ENCODE measurements at places on chromosomes 5 and 9. TPM values are rescaled to one million over a fixed set of nuclear protein-coding genes. Genes with fewer than 3 reads are reported as not detected.

C9orf153 gene
- 1.0 TPM for total RNA-seq

NOL6 gene
- total RNA-seq, result 26.4 TPM

FBXL7 gene
- 4.1 TPM for total RNA-seq

NIM1K gene
- total RNA-seq, result 8.4 TPM

CATSPER3 gene
- 0.22 TPM for total RNA-seq

SCGB3A2 gene
- not detected for total RNA-seq

S100Z gene
- total RNA-seq, result not detected

LHX2 gene
- 1.1 TPM for total RNA-seq

GRCh38 chr5:149229298-149229937, 42.2 kb upstream of the AFAP1L1 start:
- no peak for ATAC-seq

- ATAC-seq, result no peak
Observed at GRCh38 chr9:113682297-113682771, 193.8 kb upstream of the ZNF618 start.

GRCh38 chr5:155919725-155920124, 407.2 kb upstream of the SGCD start:
- ATAC-seq, result no peak

DNA sequence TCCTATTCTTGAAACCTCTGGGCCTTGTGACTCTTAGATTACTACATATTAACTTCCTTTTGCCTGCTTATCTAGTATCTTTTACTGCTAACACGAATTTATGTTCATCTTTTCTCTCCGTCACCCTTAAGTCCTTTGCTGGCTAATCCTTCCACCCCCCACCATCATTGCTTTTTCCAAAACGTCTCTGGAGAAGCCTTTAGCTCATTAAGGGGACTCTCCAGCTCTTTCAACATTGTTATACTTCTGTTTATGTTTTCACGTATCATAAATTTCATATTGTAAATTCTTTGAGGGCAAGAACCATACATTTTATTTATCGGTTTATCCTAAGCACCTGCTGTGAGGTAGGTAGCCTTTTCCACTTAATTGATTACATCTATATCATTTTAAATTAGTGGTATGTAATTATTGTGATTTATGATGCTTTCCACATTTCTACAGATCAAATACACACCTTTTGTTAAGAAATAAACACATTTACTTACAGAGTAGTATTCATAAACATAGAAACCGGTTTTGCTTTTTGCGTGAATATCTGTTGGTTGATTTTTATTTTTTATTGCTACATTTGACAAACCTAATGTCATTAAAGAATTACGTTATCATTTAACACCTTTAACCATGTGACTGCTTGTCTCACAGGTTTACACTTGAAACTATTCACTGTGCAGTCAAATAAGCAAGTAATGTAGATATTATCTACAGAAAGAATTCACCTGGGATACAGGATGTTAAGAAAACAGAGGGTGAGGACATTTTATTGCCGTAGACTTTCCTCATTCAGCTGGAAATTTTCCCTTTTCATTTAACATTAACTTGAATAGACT, 15.4 kb upstream of the SNX2 start:
- no peak for ATAC-seq

- ATAC-seq, result no peak
Observed at GRCh38 chr5:57434227-57434640, 48.4 kb downstream of the ACTBL2 start.

GRCh38 chr5:68950125-68950524, 143.7 kb upstream of the SLC30A5 start:
- ATAC-seq, result peak; percentile 72

GRCh38 chr9:107624234-107624948, 134.8 kb upstream of the KLF4 start:
- ATAC-seq, result peak; percentile 95

GRCh38 chr9:32378496-32378895, 5.9 kb upstream of the ACO1 start:
- ATAC-seq, result peak; percentile 77

- ATAC-seq, result peak; percentile 21
Observed at GRCh38 chr5:147750065-147750464, 32.5 kb downstream of the JAKMIP2 start.

GRCh38 chr9:131835151-131835910, 95.5 kb upstream of the RAPGEF1 start:
- peak; percentile 24 for ATAC-seq

DNA sequence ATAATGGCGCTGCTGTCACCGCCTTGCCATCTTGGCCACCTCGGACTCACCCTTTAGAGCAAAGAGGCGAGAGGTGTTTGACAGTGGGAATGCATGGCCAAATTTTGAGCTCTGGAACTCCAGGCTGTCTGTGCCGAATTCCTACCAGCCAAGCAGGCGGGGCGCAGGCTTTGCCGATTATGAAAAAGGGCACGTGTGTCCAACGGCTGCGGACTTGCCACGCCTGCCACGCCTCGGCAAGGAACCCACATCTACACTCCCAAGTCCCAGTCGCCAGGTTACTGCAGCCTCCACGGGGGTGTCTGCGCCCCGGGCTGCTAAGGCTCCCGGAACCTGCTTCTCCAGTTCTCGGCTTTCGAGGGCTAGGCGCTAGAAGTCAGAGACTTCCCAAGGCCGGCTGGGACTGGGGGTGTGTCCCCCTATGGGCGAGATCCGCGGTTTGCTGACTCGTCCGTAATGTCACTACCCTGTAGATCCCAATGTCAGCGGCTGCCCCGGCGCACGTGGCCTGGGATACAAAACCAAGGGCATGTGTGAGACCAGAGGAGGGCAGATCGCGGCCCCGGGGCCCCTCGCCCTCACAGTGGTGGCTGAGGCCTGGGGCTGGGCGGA, 2.8 kb downstream of the NPR3 start:
- ATAC-seq, result no peak

GRCh38 chr5:30040488-30041118, 1152.9 kb upstream of the CDH6 start:
- peak; percentile 95 for ATAC-seq

GRCh38 chr5:42021923-42022322, 96.8 kb downstream of the FBXO4 start:
- ATAC-seq, result no peak

GRCh38 chr9:38360839-38361472, 31.5 kb upstream of the ALDH1B1 start:
- ATAC-seq, result no peak

DNA sequence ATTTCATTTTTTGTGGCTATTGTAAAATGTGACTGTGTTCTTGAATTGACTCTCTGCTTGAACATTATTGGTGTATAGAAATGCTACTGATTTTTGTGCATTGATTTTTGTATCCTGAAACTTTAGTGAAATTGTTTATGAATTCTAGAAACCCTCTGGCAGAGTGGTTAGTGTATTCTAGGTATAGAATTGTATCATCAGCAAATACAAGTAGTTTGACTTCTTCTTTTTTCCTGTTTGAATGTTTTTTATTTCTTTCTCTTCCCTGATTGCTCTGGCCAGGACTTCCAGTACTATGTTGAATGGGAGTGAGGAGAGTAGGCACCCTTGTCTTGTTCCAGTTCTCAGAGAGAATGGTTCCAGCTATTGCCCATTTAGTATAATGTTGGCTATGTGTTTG, 88.8 kb upstream of the HMHB1 start:
- ATAC-seq, result no peak

- ATAC-seq, result peak; percentile 5
Observed at GRCh38 chr5:142109331-142110045, 909 bp downstream of the NDFIP1 start.

DNA sequence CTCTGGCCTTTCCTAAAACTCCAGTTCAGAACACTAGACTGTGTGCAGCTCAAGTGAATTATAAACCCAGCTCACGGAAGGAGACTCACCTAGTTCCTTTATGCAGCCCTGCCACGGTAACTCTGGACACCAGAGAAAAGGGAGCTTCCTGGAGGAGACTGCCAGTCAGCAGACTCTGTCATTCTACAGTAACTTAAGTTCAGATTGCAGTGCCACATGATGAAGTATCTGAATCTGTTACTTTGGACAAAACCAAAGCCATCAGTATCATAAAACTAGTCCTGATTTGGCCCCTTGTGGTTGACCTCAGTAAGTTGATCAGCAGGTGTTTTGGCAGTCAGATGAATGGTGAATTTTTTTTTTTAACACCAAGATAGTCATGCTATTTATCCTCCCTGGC, 2.7 kb downstream of the MTRR start:
- ATAC-seq, result no peak

DNA sequence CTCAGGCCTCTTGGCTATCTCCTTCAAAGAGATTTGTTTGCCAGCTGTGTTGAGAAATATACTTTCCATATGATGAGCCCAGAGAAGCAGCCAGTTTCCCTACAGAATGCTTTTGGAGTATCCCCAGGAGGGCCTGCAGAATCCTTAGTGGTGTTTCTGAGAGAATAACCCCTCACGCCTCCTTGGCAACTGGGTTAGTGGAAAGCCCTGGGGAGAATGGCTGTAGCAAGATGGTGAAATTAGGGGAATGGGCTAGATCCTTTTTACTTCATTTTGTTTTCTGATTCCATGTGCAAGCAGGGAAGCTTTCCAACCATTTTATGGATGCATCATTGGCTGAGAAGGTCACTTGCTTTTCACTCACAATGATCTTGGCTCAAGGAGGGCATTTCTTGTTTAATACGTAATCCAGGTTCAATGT, 364.6 kb downstream of the DMRT2 start:
- ATAC-seq, result no peak

- ATAC-seq, result no peak
Observed at GRCh38 chr5:149421834-149422233, 42.7 kb upstream of the IL17B start.

GRCh38 chr5:33696411-33696810, 195.4 kb downstream of the ADAMTS12 start:
- ATAC-seq, result no peak

DNA sequence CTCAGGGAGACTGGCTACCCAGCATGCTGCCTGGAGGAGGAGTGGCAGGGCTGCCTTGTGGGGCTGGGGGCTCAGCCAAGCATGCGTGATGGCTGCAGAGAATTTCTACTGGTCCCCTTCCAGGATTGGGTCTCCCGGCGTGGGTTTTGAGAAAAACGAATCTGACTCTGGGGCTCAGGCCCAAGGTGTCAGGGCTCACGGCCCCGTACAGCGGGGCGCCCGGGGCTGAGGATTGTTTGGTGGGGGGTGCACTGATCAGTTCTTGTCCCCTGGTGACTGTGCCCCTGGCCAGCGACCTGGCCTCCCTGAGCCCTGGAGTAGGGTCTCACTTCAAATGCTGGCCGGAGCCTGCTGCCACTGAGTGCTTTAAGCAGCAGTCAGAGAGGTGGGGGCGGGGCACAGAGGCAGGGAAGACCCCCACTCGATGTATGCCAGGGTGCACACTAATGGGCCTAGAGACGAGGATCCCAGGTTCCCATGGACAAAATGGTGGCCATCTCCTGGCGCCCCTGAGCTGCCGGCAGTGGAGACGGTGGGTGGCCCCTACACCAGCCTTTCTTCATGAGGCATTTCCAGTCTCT, 45.5 kb upstream of the RNU6ATAC start:
- ATAC-seq, result no peak

- ATAC-seq, result no peak
Observed at GRCh38 chr9:1721196-1721595, 294.0 kb upstream of the SMARCA2 start.

- peak; percentile 85 for ATAC-seq
Observed at GRCh38 chr5:77129391-77129990, 42.4 kb upstream of the ZBED3 start.

DNA sequence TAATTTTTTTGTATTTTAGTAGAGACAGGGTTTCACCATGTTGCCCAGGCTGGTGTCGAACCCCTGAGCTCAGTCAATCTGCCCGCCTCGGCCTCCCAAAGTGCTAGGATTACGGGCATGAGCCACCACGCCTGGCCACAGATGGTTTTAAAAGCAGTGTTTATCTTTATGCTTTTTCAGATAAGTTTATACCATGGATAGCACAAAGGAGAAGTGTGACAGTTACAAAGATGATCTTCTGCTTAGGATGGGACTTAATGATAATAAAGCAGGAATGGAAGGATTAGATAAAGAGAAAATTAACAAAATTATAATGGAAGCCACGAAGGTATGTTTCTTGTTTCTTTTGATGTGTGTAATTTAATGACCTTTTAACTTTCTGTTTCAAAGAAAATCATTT, 35.1 kb downstream of the POLK start:
- no peak for ATAC-seq

GRCh38 chr5:75306746-75307145, 30.3 kb upstream of the HMGCR start:
- no peak for ATAC-seq

GRCh38 chr5:141825791-141826560, 52.2 kb downstream of the PCDH1 start:
- ATAC-seq, result peak; percentile 7

DNA sequence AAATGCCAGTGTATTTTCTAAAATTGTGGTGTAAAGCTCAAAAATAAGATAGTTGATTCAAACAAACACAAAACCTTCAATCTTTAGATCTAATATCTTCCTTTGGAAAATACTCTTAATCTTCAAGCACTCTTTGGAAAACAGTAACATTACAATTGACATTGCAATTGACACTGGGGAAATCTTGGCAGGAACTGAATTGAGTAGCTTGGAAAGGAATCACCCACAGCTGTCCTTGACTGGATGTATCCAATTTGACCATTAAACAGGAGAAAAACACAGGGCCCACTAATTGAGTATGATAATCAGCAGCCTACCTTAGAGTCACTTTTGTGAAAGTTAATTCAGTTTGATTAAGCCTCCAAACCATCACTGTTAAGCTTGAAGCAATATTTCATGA, 776.7 kb downstream of the DTWD2 start:
- no peak for ATAC-seq

GRCh38 chr5:77272206-77272605, 61.7 kb downstream of the PDE8B start:
- ATAC-seq, result no peak

GRCh38 chr9:20570087-20570486, 52.2 kb downstream of the MLLT3 start:
- no peak for ATAC-seq

- ATAC-seq, result no peak
Observed at GRCh38 chr9:85130260-85130659, 460.7 kb downstream of the NTRK2 start.

GRCh38 chr5:124604419-124604818, 142.0 kb downstream of the ZNF608 start:
- peak; percentile 44 for ATAC-seq

DNA sequence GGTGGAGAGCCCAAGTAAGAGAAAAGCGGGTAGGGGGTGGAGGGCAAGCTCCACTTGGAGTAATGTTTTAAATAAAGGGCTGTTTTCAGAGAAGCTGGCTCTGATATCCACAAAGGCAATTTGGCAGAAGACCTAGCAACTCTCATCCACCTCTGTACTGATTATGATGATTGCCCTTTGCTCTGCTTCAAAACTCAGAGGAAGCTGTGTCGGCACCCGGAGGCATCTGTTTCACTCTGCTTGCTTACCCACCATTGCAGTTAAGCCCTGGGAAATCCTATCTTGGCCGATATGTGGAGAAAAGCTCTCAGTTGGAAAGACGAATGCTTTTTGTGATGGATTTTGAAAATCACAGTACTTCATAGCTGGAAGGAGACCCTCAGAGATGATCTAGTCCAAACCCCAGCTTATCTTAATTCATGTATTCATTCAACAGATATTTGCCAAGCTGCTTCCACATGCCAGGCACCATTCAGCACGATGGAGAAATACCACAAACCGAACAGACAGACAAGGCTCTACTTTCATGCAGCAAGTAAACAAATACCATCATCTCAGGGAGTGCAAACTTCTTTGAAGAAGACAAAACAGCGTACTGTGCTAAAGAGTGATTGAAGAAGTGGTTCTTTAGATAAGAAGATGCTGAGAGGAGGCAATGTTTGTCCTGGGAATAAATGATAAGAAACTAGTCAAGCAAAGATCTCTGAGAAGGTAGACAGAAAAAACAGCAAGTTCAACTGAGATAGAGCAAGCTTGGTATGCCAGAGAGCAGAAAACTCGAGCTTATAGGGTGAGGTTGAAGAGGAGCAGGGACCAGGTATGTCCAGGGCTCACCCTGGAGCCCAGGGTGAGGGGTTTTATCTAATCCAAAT, 140.4 kb upstream of the SPDL1 start:
- no peak for ATAC-seq
